ENCODE measurements at places on chromosomes 16 and 17.
A peak's percentile ranks its signal among the peaks of the same experiment; 100 is the strongest.

GRCh38 chr17:58383892-58384462, 32.0 kb upstream of the SUPT4H1 start:
- no peak for DNase-seq

GRCh38 chr16:867421-868385, 67.2 kb upstream of the GNG13 start:
- DNase-seq: no peak

GRCh38 chr16:75909746-75910145, 183.5 kb upstream of the CPHXL start:
- DNase-seq: no peak

- peak; percentile 2 for DNase-seq
These were observed 6.3 kb downstream of the VWA3A start for GRCh38 chr16:22098405-22099255.

- DNase-seq: no peak
These were observed 85.5 kb downstream of the WWP2 start for GRCh38 chr16:69847643-69848042.

GRCh38 chr17:81960130-81960958, 643 bp downstream of the NOTUM start:
- no peak for DNase-seq

DNA sequence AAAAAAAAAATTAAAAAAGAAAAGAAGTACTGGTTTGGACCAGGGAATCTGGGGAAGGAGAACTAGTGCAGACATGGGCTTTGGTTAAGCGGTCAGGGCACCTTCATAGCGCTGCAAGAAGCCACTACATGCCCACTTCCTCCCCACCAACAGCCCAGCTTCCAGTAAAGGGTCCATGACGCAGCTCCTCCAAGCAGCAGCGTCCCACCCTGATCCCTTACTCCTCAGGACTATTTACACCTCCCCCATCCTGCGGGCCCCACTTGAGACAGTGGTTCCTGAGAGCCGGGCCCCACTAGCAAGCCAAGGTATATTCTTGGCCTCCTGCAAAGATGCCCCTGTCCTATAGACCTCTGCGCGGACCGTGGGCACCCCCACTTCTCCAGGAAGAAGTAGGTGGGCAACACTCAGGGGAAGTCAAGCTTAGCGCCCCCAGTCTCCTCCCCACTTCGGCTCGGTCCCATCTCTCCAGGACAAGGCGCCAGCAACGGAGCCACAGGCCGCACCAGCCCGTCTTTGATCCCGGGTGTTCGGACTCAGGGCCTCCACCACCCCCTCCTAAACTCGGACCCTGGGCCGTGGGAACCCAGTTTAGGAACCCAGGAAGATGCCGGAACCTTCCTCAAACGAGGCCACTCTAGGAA, 913 bp upstream of the PRR14 start:
- no peak for DNase-seq

GRCh38 chr16:19210968-19211367, 42.9 kb downstream of the SYT17 start:
- DNase-seq: no peak

- DNase-seq: no peak
These were observed 11.9 kb upstream of the PVALEF start for GRCh38 chr17:81153340-81153803.

GRCh38 chr17:49878931-49879904, 31.3 kb upstream of the TAC4 start:
- DNase-seq: no peak

- DNase-seq: no peak
These were observed 22.2 kb downstream of the KIAA0513 start for GRCh38 chr16:85049706-85050305.

DNA sequence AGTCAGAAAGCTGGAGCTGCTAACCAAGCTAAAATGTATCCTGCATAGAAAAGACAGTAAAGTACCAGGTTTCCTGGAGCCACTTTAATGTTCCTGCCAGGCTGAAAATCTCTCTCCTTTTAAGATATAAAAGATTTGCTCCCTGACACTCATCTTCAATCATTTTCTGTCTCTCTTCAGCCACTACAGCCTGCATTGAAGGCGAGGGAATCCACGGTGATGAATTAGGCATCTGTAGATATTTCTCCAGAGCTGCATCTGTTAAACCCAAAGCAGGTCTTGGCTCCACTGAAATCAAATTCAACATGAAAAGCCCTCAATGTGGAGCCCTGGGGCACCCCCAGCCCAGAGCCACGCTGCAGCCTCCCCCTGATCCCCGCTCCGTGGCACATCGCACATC, 94.7 kb upstream of the CRHR1 start:
- DNase-seq: no peak

- DNase-seq: no peak
These were observed 12.8 kb upstream of the SKAP1 start for GRCh38 chr17:48442819-48443218.

- DNase-seq: peak; percentile 16
These were observed 781 bp downstream of the ARHGDIA start for GRCh38 chr17:81870131-81870980.

All from stimulated activated CD4-positive, alpha-beta T cell treated with anti-CD3 and anti-CD28 coated beads, Interleukin-2, amount 100 ng/mL, for 4 hours (primary cell).